Spleen (tissue), 13 donors: ENCODE measurements at places on chromosomes 7 and 10. TPM values are rescaled to one million over a fixed set of nuclear protein-coding genes. Genes with fewer than 3 reads are reported as not detected.

The NPVF gene
- not detected for total RNA-seq

- no peak for DNase-seq
Observed at GRCh38 chr7:40047661-40048060, 86.8 kb downstream of the MPLKIP start.

The BMPER gene
- total RNA-seq, result 4.4 TPM

The CLRN3 gene
- total RNA-seq, result not detected

DNA sequence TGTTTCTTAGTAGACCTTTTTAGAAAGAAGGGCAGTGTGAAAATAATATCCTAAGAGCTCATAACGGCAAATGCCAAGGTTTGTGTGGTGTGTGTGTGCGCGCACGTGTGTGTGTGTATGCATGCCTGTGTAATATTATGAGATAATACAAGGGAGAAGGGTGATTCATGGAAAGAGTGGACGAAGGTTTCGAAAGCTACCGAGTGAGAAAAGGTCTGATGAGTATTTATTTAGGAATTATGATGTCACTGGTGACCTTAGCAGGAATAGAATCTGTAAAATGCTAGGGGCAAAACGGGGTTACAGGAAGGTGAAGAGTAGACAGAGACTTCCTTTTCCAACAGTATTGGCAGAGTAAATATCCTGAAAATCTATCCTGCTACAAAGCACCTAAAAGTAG is 107.3 kb downstream of the AHR start:
- DNase-seq, result no peak

DNA sequence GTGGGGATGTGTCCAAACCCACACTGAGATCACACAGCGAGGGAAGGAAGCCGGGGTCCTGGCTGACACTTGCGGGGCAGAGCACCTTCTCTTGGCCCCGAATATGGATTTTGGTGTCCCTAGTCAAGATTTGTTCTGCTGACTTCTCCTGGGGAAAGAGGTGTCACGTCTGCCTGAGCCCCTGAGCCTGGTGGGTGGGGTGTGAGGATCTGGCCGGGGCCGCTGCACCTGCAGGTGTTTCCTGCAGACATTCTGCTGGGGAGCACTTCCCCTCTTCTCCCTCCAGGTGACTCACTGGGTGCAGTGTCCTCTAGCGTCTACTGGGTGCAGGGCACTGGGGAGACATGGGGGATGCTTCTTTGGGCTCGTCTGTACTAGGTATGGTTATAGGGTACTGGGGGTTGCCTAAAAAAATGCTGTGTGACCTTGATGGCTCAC is 99.2 kb downstream of the GRK5 start:
- peak; percentile 95 for DNase-seq

GRCh38 chr7:101402081-101402779 is 39.6 kb downstream of the COL26A1 start:
- no peak for DNase-seq

DNA sequence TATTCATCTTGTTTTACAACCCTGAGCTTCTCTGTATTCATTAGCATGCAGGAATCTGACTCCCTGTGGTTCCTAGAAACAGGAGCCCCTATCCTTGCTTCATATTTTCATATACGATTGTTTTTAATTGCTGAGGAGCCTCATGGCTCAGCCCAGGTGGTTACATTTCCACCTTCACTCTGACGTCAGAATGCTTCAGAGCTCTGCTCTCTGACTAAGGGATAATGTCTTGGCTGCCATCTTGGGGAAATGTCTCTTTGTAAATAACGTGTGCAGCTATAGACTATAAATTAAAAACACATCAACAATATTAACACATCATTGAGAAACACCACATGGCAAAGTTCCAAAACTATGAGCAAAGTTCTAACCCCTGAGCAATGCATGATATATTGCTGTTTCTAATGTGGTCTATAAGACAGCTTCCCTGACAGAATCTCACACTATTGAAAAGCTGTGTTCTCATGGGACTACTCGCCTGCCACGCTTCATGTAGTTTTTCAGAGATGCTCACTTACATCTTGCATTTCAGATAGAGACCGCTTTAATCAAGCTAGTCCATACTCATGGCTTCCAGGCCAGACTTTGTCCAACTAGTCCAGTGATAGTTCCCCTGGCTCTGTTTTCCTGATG is 227.0 kb downstream of the SORCS3 start:
- no peak for DNase-seq

The MUC3A gene
- 0.07 TPM for total RNA-seq

- no peak for DNase-seq
Observed at GRCh38 chr10:89645742-89646172, 715 bp upstream of the PANK1 start.

The VAX1 gene
- total RNA-seq, result not detected

GRCh38 chr7:55594870-55595269 is 22.6 kb upstream of the VOPP1 start:
- no peak for DNase-seq

The OPN4 gene
- total RNA-seq, result not detected

DNA sequence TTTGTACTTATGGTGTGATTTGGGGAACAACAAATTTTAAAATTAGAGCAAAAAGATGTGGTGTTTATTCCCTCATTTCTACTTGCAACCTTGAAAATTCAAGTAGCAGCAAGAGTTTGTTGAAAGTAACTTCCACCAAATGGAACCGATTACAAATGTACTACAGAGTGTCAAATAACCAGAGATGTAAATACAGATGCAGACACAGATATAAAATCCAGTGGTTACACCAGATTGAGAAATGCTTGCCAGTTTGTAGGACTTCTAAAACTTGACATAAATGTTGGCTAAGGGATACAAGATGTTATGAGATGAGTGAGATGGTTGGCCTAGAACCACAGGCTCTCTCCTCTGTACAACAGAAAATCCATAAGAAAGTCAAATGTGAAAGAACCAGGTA is 162.1 kb downstream of the DIP2C start:
- no peak for DNase-seq

- DNase-seq, result peak; percentile 77
Observed at GRCh38 chr7:107463139-107464078, 6.4 kb upstream of the GPR22 start.

GRCh38 chr10:119373294-119374102 is 166.1 kb downstream of the GRK5 start:
- peak; percentile 20 for DNase-seq

The ANKRD22 gene
- total RNA-seq, result 6.5 TPM

GRCh38 chr10:22635650-22636049 is 78.7 kb downstream of the PIP4K2A start:
- no peak for DNase-seq

DNA sequence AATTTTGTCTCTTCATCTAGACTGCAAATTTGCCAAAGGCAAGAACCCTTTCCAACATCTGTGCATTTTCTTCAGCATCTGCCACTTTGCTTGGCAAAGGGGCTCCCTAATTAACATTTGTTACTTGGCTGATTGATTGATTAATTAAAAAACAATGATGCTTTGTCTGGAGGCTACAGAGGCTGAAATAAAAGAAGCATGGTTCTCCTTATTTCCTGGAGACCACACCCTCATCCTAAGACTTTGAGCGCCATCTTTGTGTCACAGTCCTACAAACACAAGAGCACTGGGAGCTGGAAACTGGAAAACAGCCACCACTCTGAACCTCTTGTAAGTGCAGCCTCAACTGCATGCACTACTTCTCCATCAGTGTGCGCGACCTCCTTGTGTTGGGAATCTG is 189.2 kb downstream of the C7orf25 start:
- no peak for DNase-seq

DNA sequence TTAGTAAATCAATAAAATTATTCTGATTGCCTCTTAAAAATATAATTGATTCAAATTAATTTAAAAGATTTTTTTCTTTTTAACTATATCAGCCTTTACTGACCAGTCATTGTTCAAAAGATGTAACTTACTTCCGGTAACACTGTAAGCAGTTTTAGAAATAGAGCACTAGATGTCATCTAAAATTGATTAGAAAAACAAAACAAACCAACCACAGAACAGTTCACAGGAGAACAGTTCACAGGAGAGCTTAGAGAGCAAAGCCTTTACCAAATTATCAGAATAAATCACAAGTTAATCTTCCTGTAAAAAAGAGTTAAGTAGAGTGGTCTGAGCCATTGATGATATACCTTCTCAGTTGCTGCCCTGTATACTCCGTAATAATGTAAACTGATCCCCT is 133.3 kb upstream of the DGKB start:
- DNase-seq, result no peak

The SH3PXD2A gene
- total RNA-seq, result 27.9 TPM

DNA sequence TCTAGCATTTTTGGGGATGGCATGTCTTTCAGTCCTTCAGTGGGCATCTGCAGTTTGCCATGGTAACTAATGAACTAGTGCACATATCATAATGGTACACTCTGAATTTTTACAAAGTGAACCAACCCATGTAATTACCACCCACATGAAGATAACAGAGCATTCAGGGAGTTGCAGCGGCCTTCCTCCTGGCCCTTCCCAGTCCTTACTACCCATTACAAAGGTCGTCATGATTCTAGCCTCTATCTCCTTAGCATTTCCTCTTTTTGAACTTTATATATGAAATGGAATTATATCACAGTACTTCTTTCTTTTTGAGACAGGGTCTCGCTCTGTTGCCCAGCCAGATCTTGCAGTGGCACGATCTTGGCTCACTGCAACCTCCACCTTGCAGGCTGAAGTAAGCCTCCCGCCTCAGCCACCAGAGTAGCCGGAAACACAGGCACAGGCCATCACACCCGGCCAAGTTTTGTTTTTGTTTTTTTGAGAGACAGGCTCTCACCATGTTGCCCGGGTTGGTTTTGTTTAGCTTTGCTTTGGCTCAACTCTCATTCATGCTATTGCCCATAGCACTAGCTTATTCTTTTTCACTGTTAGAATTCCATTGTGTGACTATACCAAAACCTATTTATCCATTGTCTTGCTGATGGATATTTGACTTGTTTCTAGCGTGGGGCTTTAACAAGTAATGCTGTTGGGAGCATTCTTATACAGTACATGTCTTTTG is 79.2 kb downstream of the APBB1IP start:
- DNase-seq, result no peak

The HABP2 gene
- not detected for total RNA-seq

- DNase-seq, result peak; percentile 94
Observed at GRCh38 chr10:119686465-119687191, 35.4 kb downstream of the BAG3 start.

DNA sequence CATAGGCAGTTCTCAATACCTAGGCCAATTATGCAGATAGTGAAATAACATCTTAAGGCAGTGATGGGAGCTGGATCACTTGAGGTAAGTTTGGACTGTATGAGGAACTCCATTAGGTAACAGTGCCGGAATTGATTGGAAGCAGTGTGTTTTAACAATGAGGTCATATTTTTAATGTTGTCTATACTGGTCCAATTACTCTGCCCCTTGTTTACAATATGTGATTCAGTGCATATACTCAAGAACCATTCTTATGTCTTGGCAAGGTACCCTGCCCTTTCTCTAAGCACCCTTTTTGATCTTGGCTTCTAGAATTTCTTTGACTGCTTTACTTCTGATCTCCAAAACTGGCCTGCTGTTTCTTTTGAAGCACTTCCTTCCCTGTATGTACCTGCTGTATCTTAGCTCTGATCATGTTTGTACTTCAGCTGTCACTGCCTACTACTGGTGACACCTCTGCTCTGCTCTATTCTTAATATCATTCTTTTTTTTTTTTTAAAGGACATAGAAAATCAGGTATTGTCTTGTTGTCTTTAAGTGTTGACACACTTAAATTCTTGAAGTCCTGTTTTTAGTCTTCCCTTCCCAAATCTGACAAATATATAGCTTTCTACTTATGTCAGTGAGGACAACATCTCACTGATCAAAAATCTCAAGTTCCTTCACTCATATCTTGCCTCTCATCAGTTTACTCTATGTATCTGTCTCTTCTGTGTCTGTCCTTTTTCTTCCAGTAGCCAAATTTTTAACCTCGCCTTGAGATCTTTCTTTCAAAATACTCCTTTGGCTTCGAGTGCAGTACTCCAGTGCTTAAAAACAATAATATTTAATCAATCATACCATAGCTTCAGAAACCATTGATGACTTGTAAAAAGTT is 46.4 kb upstream of the RPA3 start:
- no peak for DNase-seq

DNA sequence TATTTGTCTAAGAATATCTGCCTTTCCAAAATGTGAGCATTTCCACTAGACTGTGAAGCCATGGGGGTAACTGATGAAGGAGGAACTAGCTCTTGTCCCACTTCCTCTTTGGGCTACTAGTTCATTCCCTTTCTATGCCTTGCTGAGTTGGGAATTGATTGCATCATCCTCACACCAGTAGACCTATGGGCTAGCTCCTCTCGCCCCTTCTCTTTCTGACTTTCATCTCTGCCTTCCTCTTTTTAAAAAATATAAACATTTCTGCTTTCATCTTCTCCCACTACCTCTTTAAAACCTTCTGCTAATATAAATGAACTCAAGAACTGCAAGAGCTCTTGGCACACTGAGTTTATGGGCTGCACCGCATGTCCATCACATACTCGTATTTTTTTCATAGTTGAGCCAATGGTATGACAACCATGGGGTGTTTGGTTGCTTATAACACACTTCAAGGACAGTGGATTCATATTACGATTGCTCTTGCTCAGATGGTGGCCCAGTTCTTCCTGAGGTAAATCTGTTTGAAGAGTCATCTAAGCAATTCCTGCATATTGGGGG is 182.0 kb downstream of the REEP3 start:
- no peak for DNase-seq

- DNase-seq, result no peak
Observed at GRCh38 chr10:27947540-27947939, 51.3 kb downstream of the ODAD2 start.

DNA sequence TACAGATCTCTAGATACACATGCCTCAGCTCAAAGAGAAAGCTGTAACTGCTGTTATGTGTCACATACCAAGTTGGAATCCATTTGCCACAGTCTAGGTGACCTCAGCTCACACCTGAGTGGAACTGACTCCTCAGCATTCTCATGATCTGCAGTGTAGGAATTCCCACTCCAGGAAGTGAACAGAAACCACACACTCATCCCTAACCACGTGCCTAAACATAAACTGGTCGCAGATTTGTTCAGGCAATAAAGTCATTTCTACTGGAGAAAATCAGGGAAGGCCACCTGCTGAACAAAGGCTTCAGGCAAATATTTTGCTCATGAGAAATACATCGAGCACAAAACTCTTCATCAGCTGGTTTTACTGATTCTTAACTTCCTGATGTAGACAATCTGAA is 23.0 kb upstream of the ZMYND11 start:
- DNase-seq, result no peak

DNA sequence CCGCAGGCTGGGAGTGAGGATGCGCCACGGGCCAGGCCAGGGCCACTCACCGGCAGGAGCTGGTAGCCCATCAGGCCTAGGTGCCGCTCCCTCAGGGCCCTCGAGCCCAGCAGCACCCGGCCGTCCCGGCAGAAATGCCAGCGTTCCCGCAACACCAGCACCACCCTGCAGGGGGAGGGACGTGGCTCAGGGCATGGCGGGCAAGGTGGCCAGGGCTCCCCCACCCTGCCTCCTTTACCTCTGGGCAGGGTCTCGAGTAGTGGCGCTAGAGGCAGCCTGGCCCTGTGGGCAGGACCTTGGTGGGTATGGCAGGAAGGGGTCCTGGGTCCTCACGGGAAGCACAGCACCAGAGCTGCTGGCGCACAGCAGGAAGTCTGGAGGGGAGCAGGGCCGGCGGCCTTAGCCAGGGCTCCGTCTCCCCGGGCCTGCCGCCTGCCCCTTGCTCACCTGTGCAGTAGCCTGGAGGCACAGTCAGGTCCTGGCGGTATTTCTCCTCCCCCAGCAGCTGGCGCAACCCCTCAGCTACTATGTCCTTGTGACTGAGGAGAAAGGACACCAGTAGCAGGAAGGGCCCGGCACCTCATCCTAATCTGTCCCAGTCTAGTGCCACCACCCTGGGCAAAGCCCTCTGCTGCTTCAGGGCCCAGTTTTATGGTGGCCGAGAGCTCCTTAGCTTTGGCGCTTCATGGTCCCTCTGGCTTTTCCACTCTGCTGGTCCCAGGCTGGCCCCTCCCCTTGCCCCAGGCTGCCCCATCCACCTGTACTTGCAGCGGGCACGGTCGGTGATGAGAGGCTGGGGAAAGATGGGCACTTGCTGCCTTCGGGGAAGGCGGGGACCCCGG is 3.5 kb downstream of the FASTK start:
- peak; percentile 71 for DNase-seq
